ENCODE measurements at places on chromosomes 2 and 18.

DNA sequence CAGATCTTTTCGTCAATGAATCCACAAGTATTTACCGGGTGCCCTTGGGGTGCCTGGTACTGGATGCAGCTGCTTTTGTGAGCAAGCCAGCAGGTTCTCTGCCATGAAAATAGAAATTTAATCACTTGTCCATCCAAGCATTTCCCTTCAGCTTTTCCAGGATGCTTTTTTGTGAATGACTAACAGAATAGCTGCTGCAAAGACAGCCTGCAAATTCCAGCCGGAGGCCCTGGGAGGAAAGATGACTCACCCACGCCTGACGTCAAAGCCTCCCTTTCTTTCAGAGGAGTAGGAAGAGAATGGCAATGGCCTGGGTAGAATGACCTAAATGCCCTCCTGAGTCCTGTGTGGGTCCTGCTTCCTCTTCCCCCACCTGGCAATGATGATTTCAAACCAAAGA, 111.9 kb downstream of the AP1S3 start:
- DNase-seq, result no peak

GRCh38 chr2:69223759-69224511, 163.1 kb downstream of the GFPT1 start:
- peak; percentile 93 for DNase-seq

- DNase-seq, result no peak
Observed at GRCh38 chr2:29146197-29146596, 31.0 kb downstream of the CLIP4 start.

GRCh38 chr2:189129971-189130370, 49.6 kb downstream of the COL5A2 start:
- no peak for DNase-seq

- DNase-seq, result no peak
Observed at GRCh38 chr2:127217470-127218325, 2.4 kb downstream of the CYP27C1 start.

- no peak for DNase-seq
Observed at GRCh38 chr2:125643585-125643984, 1012.4 kb upstream of the GYPC start.

- no peak for DNase-seq
Observed at GRCh38 chr2:181627545-181627944, 29.4 kb downstream of the CERKL start.

DNA sequence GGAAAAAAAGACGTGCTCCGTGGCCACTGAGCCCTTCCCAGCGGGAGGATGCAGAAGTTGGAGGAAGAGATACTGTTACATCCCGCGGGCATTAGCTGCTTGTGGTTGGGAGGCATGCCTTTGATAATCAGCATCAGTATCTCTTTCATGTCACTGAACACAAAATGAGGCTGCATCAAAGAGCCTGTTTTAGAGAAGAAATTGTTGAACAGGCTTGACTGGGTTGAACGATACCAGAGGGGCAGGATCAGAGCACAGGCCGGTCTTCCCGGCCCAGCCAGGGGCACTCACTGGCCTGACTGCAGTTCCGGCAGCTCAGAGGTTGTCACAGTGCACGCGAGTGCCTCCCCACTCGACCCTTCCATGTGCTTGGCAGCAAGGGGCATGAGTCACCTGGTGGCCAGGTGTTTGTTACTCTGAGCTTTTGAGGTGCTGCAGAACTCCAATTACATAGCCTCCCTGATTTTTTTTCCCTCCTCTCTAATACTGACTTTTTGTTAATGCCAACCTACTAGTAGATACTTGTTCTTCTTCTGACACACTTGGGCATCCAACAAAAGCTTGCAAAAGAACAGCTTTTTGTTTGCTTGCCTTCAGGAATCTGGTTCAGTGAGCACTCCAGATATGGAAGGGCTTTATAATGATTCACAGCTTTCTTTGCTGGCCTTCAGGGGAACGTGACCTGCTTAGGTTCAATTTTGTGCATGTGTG, 121.6 kb downstream of the VAPA start:
- DNase-seq, result peak; percentile 38

GRCh38 chr2:133223226-133223625, 345.0 kb downstream of the NCKAP5 start:
- no peak for DNase-seq

DNA sequence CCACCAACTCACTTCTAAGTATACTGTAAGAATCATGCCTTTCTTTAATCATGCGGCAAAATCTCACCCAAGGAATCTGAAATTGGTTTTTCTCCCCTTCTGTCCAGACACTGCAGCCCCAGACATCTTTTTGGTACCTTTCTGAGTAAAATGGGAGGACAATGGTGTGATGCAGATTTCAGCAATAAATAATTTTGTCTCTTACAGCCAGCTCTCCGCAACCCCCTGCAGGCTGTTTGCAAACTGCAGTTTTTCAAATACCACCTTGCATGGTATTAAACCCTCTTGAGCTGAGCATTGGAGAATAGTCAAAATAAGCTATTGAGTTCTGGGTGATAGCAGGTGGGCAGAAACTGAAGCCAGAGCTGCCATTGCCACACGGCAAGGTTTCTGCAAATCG, 32.2 kb downstream of the GPR39 start:
- DNase-seq, result no peak

DNA sequence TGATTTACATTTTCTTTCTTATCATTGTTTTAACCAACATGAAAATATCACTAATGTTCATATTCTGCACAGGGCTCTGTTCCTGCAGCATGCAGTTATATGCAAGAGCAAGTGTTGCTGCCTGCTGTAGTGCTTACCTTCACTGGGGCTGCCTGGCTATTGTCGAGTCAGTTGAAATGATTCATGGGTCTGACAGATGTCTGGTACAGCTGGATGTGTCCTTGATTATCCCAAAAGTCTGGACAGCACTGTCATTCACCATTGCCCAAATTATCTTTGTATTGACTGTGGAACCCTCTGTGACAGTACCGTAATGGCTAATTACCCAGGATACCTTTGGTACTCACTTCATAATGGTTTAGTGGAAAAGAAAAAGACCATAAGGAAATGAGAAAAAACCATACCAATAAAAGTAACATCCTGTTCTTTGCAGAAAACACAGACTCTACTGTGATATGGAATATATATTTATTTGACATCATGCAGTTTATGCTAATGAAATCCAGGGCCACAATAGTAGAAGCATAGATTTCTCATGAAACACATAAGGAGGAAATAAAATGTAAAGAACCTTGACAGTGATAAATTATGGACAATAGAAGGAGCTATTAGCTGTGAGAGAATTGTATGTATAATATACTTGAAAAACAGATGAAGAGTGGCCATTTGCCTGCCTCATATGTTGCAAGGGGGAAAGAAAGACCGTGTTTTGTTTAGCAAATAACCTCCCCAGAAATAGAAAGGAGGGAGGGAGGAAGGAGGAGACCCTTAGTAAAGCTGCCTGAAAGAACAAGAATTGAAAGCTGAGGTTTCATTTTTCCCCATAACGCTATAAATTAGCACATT, 249.8 kb upstream of the ATP5MC3 start:
- peak; percentile 72 for DNase-seq

DNA sequence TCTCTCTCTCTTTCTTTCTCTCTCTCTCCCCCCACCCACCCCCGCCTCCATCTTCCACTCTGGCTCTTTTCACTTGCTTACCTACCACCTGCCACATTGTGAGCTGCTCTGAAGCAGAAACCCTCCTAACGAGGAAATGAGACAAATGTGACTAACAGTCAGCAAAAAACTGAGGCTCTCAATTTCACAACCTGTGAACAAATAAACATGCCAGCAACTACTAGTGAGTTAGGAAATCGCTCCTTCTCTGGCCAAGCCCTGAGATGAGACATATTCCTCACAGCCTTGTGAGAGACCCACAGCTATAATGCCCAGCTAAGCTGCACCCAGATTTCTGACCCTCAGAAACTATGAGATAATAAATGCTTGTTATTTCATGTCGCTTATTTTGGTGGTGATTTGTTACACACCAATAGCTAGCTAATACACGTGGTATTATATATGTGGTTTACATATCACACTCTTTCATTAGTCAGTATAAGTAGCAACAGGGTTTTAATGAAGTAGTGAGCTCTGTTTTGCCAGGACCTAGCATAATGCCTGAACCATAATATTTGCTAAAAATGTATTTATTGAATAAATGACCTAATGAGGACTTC, 8.4 kb upstream of the ZNF521 start:
- DNase-seq, result no peak

DNA sequence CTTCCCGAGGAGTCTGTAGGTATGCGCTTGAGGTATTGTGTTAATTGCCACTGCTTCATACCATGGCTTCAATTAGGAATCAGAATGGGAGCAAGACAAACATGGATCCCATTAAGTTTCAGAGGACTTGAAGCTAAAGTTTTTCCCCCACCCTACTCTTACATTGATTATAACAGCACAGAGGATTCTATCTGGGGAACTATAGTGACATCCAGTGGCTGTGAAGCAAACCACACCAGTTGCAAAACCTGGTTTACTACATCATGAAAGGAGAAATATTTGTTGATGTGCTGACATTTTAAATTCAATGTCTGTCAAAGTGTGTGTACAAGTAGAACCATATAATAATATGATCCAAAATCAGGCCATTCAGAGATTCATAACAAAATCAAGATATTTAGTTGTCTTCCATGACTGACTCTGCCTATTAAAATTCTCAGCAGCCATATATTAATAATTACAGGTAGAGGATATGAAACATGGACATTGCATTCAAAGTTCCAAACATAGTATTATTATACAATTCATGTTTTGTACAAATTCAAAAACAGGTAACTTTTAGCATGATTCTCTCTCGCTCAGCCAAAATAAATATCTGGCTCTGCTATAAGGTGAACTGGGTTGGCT, 82.9 kb downstream of the GRB14 start:
- DNase-seq, result no peak

DNA sequence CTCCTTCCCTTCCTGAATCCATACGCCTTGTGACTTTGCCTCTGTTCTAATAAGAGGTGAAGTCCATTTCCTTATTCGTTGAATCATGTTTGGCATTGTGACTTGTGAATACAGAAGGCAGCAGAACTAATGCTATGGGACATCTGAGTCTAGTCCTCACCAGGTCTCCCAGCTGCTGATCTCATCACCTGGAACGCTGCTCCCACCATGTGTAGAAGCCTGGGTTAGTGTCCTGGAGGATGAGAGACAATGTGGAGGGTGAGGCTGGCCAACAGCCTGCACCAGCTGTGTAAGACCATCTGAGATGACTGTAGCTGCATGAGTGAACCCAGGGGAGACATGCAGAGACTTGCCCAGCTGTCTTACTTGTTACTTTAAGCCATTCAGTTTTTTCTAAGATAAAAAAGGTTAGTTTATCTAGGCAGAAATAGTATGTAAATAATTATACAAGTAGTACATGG, 3.5 kb upstream of the HAAO start:
- DNase-seq, result peak; percentile 18

GRCh38 chr2:122384768-122385333, 629.4 kb downstream of the TSN start:
- DNase-seq, result no peak

DNA sequence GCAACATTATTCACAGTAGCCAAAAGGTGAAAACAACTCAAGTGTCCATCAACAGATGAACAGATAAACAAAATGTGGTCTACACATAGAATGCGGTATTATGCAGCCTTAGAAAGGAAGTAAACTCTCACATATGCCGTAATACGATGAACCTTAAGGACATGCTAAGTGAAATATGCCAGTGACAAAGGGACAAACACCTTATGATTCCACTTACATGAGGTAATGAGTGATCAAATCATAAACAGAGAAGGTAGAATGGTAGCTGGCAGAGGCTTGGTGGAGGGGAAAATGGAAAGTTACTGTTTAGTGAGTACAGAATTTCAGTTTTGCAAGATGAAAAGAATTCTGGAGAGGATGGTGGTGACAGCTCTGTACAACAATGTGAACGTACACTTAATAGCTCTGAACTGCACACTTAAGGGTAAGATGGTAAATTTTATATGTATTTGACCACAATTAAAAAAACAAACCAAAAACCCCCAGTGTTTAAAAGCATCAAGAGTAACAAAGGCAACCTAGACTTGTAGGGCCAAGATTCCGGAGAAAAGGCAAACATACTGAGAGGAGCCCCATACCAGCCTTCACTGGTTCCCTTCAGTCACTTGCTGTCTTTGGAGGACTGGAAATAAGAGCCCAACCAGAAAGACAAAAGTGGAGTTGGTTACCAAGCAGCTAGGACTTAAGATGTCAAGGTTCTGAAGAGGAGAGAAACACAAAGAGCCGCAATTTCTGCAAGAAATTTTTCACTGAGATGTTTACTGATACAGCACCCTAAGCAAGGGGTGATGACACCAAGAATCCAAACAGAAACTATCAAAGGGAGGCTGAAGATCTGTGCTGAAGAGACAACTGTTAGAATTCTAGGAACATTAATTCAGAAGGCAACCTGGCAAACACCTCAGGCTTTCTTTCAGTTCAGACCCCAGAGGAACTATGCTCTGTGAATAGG, 61.3 kb downstream of the CUL3 start:
- DNase-seq, result no peak

DNA sequence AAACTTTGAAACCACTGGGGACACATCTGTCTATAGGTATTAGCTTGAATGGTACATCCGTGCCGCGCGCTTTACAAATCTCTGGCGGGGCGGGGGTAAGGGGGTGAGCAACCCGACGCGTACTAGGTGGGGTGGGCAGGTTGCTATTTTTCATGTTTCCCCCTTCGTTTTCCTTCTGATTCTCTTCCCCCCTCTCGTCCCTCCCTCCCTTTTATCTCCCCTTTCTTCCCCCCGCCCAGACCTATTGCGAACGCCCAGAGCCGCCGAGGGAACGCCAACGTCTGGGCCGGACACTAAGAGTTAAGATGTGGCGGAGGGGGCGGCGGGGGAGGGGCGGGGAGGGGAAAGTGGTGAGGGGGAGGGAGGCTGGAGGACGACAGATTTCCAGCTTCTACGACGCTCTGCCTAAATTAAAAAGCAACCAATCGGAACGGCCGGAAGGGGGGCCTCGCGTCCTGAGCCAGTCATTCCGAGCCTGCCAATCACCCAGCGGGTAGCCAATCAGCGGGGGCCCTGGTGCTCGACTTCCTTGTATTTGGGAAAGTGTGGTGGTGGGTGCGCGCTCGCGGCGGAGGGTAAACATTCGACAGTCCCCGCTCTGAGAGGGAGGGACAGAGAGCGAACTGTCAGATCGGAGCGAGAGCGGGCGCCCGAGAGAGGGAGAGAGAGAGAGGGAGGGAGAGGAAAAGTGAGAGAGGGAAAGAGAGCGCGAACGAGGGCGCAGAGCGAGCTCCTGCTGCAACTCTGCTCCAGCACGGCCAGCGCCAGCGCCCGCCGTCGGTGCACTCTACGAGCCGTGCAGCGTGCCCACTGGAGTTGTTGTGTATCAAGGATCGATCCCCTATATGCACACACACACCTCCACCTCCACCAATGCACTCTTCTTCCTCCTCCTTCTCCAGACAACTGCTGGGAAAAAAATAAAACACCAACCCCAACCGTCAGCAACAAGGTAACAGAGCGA, at the start of gene POU3F3:
POU3F3 (plus strand) TSS at position 582 of the 964 bp plus-strand sequence. CDS start 1,396 bp downstream, outside the sequence.
- peak; percentile 57 for DNase-seq

All from DMS79 treated with DMSO at 0.1 percent for 48 hours (cell line).